ENCODE measurements at places on chromosomes 2 and 18. TPM values are rescaled to one million over a fixed set of nuclear protein-coding genes. Genes with fewer than 3 reads are reported as not detected.
A peak's percentile ranks its signal among the peaks of the same experiment; 100 is the strongest.

The TMEM200C gene
- total RNA-seq, result not detected

The CD8A gene
- total RNA-seq, result 3.4 TPM

The PAIP2B gene
- 3.3 TPM for total RNA-seq

The RAB6C gene
- total RNA-seq, result not detected

The NBEAL1 gene
- total RNA-seq, result 119 TPM

- H3K27ac ChIP-seq, result peak overlapping the region; percentile 87
- DNase-seq, result no peak
- peak overlapping the region; percentile 22 for H3K4me3 ChIP-seq
- H3K27me3 ChIP-seq, result no peaks in the 10 kb centered on the region
- H3K4me1 ChIP-seq, result peaks cover 42% of the 10 kb centered on the region
Observed at GRCh38 chr2:217753460-217754200, 249.2 kb downstream of the TNS1 start.

DNA sequence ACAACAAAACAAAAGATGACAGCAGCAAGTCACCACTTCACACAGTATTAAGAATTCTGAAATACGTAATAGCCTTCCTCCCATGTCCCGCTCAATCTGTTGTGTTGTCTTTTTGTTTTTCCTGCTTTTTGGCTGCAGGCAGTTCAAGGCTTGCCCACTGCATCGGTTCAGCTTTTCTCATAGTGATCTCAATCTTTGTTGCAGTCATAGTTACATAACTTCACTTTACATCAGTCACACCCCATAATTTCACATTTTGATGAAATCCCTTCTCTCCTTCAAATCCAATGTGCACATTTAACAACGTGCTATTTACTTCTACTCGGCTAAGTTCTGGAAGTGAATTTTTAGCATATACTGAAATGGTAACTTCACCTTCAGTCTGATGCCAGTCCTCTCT is 33.8 kb upstream of the HAAO start:
- H3K4me3 ChIP-seq, result no peak overlapping the region
- no peak for DNase-seq
- no peak overlapping the region for H3K27ac ChIP-seq
- peaks cover 3% of the 10 kb centered on the region for H3K4me1 ChIP-seq

DNA sequence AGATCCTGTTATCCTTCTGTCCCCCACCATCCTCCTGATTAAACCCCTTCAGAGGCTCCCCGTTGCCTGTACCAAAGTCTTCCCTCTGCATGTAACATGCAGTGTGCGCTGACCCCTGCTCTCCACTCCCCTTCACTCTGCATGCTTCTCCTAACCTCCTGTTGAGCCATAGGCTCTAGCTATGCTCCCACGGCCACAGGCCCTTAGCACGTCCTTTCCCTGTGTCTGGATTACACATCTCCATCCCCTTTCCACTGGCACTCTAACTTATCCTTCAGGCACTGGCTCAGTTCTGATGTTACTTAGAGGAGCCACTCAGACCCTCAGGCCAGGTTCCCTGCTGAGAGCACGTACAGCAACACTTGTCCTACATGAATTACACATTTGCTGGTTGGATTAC is 29.4 kb upstream of the EDAR start:
- H3K4me3 ChIP-seq, result no peak overlapping the region
- no peaks in the 10 kb centered on the region for H3K4me1 ChIP-seq
- DNase-seq, result no peak
- no peak overlapping the region for H3K27ac ChIP-seq
- H3K36me3 ChIP-seq, result no peaks in the 10 kb centered on the region
- no peaks in the 10 kb centered on the region for H3K27me3 ChIP-seq

- H3K36me3 ChIP-seq, result no peaks in the 10 kb centered on the region
- peak overlapping the region; percentile 75 for H3K4me3 ChIP-seq
- H3K27ac ChIP-seq, result no peak overlapping the region
- no peak for DNase-seq
Observed at GRCh38 chr2:162074632-162074895, 549 bp upstream of the DPP4 start.

- no peak overlapping the region for H3K27ac ChIP-seq
- H3K36me3 ChIP-seq, result no peaks in the 10 kb centered on the region
- DNase-seq, result no peak
- no peaks in the 10 kb centered on the region for H3K27me3 ChIP-seq
- H3K4me3 ChIP-seq, result no peak overlapping the region
Observed at GRCh38 chr2:175832866-175833265, 169.2 kb downstream of the LNPK start.

GRCh38 chr2:108293850-108294249 is 5.2 kb downstream of the SULT1C2 start:
- no peaks in the 10 kb centered on the region for H3K36me3 ChIP-seq
- H3K27ac ChIP-seq, result no peak overlapping the region
- no peak for DNase-seq
- H3K27me3 ChIP-seq, result no peaks in the 10 kb centered on the region
- no peak overlapping the region for H3K4me3 ChIP-seq

- no peak overlapping the region for H3K4me3 ChIP-seq
- DNase-seq, result no peak
- H3K36me3 ChIP-seq, result no peaks in the 10 kb centered on the region
- no peaks in the 10 kb centered on the region for H3K4me1 ChIP-seq
Observed at GRCh38 chr18:56748698-56749268, 97.6 kb downstream of the WDR7 start.

GRCh38 chr2:111045771-111046444 is 74.8 kb upstream of the BCL2L11 start:
- no peaks in the 10 kb centered on the region for H3K27me3 ChIP-seq
- no peaks in the 10 kb centered on the region for H3K36me3 ChIP-seq
- H3K4me1 ChIP-seq, result no peaks in the 10 kb centered on the region
- DNase-seq, result no peak
- H3K4me3 ChIP-seq, result no peak overlapping the region
